ENCODE measurements at places on chromosomes 16 and 17.

DNA sequence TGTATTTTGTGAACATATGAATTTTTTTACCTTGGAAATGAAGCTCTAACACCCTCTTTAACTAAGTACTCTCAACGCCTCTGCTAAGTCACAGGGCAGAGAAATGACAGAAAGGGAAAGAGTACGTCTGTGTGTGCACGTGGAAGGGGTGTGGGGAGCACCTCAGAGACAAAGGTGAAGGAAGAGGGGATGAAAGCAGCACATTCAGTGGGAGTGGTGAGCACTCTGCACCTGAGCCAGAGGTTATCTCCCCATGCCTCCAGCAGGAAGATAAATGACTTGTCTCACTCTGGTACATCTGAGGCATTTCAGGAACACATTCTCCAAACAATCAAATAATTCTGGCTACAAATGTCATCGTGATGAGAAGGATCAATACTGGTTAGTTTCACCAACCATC, 15.0 kb downstream of the GNA13 start:
- DNase-seq: peak; percentile 61

- DNase-seq: no peak
Measured at GRCh38 chr17:31875081-31875480, 16.0 kb upstream of the COPRS start.

DNA sequence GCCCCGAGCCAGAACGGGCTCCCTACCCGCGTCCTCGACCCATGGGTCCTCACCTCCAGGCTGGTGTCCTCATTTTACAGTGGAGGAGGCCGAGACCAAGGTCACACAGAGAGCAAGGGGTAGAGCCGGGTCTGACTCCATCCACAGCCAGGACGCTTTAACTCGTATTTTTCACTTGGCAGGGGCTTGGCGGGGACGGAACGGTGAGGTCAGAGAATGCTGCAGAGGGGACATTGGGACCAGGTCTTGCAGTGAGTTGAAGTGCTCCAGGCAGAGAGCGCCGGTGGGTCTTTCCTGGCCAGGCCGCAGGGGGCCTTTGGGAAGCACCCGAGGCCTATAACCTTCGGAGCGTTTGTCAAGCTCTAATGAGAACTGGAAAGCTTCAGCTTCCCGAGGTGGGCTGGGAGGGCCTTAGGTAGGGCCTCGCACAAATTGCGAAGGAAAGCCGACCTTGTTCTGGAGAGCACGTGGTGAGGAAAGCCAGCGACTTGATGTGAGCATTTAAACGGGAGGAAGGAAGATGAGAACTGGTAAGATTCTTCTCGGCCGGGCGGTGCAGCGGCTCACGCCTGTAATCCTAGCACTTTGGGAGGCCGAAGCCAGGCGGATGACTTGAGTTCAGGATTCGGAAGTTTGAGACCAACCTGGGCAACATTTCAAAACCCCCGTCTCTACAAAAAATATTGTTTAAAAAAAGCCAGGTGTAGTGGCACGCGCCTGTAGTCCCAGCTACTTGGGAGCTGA, 908 bp upstream of the CLUH start:
- no peak for DNase-seq

GRCh38 chr16:57614944-57615343, 13.5 kb upstream of the ADGRG1 start:
- DNase-seq: no peak

DNA sequence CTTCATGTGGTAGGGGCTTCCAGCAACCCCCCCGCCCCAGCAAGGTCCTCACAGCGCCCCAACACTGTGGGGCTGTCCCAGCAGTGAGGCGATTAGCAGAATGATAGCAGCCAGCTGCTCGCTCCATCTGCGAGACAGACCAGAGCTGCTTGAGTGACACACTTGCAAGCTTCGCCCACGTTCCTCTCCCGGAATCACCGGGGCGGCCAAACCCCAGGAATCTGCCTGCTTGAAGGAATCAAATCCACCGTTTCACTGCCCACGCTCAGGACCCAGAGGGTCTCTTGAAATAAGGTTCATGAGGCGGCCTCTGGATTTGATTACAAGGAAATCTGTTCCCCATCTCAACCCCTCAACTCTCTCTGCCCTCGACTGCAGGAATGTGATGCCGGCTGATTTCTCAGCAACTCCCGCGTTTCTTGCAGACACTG, 356.0 kb downstream of the C16orf95 start:
- no peak for DNase-seq

DNA sequence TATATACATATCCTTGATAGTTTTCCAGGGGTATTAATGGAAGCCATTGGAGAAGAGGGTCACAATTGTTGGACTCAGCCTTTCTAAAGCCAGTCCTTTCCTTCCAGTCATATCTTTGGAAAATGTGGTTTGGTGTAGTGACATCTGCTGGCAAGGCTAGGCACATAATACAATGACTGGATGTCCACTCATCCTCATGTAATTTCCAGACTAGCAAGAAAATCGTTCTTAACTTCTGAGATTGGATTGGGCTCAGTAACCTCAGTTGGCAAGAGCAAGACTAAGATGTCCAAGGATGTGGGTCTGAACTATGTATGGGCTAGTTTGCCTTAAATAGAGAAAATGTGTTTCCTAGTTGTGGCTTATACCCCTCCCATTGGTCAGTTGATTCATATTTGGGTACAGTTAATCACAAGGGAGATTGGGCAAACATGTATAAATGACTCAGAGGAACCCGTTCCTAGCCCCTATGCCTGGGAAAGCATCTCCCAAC, 8.7 kb upstream of the KAT7 start:
- DNase-seq: peak; percentile 43

- no peak for DNase-seq
Measured at GRCh38 chr17:31544186-31544585, 152.7 kb downstream of the RAB11FIP4 start.

DNA sequence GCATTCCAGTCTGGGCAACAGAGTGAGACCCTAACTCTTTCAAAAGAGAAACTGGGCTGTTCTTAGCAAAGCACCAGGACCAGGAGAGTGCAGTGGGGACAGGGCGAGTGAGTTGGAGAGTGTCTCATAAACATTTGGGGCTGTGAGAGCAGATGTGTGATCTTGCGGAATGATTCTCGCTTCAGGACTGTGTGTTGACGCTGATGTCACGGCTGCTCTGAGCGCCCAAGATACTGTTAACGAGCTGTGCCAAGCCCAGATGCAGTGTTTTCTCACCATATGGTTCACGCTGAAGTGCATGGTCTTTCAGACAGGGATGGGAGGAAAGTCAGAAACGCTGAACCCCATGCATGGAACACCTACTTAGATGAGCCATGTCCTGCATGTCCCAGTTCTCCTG, 438.2 kb downstream of the HS3ST4 start:
- DNase-seq: no peak

GRCh38 chr16:87125206-87126155, 191.7 kb downstream of the C16orf95 start:
- no peak for DNase-seq
